ENCODE measurements at places on chromosomes 4 and X.

- DNase-seq, result no peak
Measured at GRCh38 chrX:68684291-68684918, 36.9 kb downstream of the STARD8 start.

DNA sequence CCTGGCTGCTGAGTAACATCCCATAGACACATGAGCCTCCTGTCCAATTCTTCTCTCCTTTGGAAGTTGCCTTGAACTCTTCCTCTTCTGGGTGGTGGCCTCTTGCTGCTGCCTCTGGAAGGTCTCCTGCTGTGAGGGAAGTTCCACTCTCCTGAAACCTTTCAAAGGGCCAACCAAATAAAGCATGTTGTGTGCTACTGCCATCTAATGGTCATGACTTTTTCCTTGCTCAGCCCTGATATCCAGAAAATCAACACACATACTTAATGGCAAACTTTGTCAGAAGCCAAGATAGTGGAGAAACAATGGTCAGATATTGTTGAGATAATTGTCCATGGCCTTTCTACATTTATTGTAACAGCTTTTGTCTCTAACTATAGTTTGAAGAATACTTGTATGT, 19.1 kb upstream of the ZXDA start:
- DNase-seq, result no peak

- no peak for DNase-seq
Measured at GRCh38 chr4:107711831-107712230, 8.2 kb downstream of the PAPSS1 start.

GRCh38 chr4:67762086-67762485, 7.9 kb upstream of the GNRHR start:
- no peak for DNase-seq

DNA sequence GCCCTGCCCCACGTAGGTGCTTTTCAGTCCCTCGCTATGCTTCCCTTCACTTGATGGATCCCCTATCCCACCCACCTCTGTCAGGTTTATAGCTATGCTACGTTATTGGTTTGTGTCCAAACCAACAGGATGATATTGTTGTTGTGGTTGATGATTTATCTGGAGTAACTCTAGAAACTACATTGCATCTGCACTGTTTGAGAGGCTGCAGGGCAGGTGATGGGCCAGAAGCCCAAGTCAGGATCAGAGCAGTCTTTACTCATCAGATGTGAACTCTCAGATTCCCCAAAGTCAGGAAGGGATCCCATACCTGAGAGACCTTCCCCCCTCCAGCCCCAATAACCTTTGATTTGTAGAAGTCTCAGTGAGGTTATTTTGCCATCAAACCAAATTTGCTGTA, 34.7 kb downstream of the ARX start:
- no peak for DNase-seq

GRCh38 chr4:180665994-180666824, 1577.0 kb upstream of the TENM3 start:
- no peak for DNase-seq

GRCh38 chr4:93529692-93530372, 298.7 kb upstream of the ATOH1 start:
- no peak for DNase-seq

DNA sequence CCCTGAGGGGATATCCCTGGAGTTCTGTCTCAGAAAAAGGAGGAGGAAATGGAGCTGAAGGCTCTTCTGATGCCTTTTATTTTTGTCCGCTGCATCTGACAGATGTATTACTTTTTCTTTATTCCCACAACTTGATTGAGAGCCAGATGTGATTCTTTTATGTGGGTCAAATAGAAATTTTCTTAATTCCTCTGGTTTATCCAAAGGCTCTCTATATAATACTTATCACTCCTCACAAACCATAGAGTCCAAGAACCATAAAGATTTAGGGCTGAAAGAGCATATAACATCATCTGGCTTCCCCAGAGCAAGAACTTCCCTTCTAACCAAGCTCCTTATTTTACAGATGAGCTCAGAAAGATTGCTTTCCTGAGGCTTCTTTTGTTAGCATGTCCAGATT, 756.7 kb upstream of the FAM241A start:
- no peak for DNase-seq

- no peak for DNase-seq
Measured at GRCh38 chrX:67351411-67351810, 192.4 kb upstream of the AR start.

DNA sequence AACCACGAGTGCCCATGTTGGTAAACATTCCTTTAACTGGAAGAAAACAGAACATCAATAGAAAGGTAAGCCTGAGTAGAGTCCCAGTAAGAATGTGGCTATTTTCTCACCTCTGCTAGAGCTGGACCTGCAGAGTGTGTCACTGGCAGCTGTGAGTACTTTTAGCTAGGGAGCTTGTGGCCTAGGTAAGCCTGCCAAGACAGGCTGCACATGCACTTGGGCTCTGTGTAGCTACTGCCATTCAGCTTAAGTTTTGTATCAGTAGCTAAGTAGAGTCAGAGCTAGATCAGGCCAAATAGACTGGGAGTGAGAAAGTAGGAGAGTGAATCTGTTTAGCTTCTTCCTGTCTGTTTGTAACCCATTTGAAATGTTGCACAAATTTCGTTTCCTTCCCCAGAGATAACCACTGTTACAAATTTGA, 35.3 kb downstream of the RBPJ start:
- DNase-seq, result no peak

- no peak for DNase-seq
Measured at GRCh38 chrX:155877288-155877687, 3.9 kb upstream of the VAMP7 start.

GRCh38 chrX:118257781-118258180, 88.1 kb upstream of the WDR44 start:
- no peak for DNase-seq

GRCh38 chr4:4216648-4217047, 10.1 kb downstream of the OTOP1 start:
- DNase-seq, result no peak

- no peak for DNase-seq
Measured at GRCh38 chr4:139950568-139950967, 203.4 kb downstream of the MAML3 start.

GRCh38 chr4:145083891-145084605, 13.9 kb downstream of the ANAPC10 start:
- no peak for DNase-seq

DNA sequence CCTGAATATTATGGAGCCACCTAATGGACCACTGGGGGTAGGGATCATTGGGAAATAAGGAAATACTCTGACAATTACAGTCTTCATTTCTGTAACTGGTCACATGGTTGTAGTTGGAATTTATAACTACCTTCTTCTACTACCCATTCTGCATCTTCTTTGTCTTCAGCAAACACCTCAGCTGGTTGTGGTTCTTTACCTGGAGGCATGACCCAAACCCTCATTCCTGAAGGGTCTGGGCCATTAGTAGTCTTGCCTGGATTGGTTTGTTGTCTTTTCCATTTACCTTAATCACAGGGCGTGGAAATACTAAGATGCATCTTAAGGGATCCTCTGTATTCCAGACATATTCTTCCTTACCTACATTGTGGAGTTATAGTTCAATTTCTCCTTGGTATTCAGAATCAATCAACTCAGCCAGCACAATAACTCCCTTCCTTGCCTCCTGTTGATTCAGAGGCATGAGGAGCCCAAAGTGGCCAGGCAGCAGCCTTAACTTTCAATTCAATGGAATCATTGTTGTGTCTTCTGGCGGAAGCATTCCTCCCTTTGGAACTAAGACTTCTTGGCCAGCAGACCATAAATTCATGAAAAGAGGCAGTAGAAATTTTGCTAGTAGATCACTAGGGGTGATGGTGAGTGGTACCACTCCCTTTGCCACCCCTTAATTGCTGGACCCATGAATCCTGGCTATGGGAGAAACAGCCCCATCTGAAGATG, 75.7 kb upstream of the RAP2C start:
- DNase-seq, result no peak

- DNase-seq, result no peak
Measured at GRCh38 chrX:45191820-45192409, 8.8 kb downstream of the DIPK2B start.

- no peak for DNase-seq
Measured at GRCh38 chrX:22078117-22078516, 46.0 kb downstream of the PHEX start.

- DNase-seq, result no peak
Measured at GRCh38 chr4:47143261-47143660, 111.9 kb downstream of the GABRB1 start.

DNA sequence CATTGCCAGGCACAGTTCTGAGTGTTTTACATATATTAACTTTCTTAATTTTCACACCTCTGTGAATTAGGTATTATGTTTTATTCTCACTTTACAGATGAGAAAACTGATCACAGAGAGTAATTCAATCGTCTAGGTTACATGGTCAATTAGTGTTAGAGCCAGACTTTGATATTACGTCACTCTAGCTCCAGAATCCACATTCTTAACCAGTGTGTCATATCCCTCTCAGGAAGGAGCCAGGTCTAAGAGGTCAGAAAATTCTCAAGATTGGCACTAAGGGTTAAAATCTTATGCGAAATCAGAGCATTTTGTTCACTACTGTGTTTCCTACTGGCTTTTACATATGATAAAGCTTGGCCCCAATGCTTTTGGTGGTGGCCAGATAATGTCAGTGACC, 7.4 kb downstream of the DMP1 start:
- DNase-seq, result no peak

DNA sequence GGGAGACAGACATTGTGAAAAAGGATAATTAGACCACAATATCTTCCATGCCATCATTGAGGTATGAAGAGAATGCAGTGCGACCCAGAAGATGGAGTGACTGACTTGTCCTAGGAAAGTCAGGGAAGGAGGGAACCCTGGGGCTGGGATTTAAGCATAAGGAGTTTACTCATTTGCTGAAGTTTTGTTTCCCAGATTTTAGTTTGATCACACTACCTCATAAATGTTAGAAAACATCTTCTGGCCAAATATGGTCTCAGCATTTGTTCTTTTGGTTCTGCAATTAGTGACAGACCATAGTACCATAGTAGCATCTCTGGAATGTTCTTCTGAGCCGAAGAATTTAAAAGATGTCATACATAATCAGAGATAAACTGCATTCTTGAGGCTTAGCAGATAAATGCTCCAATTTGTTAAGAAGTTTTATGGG, 96.5 kb upstream of the PGRMC2 start:
- DNase-seq, result no peak

DNA sequence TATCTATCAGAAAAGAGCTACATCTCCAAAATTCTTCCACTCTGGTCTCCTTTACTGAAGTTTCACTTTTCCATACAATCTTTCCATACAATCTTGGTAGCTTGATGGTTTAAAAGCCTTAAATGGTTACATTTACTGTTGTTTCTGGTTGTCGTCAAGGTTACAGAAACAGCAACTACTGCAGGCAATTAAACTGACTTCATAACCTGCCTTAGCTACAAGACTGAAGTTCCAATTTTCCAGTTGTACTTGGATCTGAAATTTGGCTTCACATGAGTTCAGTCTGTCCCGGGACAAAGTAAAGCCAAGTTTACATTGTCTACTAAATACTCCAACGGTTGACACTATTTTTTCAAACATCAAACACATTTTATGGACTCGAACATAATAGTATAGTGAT, 326.4 kb downstream of the ANKRD50 start:
- no peak for DNase-seq

GRCh38 chrX:129987871-129988270, 5.4 kb downstream of the BCORL1 start:
- no peak for DNase-seq

GRCh38 chr4:164056426-164057142, 562.1 kb downstream of the TMA16 start:
- no peak for DNase-seq

- no peak for DNase-seq
Measured at GRCh38 chrX:119790977-119791436, 423 bp downstream of the RPL39 start.

GRCh38 chr4:102675141-102675540, 85.6 kb downstream of the MANBA start:
- no peak for DNase-seq

- DNase-seq, result no peak
Measured at GRCh38 chrX:78540171-78540570, 119.0 kb downstream of the RTL3 start.

- DNase-seq, result no peak
Measured at GRCh38 chr4:6058531-6059374, 40.5 kb upstream of the C4orf50 start.

GRCh38 chr4:25158817-25159216, 1.4 kb downstream of the SEPSECS start:
- no peak for DNase-seq

- DNase-seq, result no peak
Measured at GRCh38 chrX:14913241-14913640, 40.0 kb downstream of the MOSPD2 start.

DNA sequence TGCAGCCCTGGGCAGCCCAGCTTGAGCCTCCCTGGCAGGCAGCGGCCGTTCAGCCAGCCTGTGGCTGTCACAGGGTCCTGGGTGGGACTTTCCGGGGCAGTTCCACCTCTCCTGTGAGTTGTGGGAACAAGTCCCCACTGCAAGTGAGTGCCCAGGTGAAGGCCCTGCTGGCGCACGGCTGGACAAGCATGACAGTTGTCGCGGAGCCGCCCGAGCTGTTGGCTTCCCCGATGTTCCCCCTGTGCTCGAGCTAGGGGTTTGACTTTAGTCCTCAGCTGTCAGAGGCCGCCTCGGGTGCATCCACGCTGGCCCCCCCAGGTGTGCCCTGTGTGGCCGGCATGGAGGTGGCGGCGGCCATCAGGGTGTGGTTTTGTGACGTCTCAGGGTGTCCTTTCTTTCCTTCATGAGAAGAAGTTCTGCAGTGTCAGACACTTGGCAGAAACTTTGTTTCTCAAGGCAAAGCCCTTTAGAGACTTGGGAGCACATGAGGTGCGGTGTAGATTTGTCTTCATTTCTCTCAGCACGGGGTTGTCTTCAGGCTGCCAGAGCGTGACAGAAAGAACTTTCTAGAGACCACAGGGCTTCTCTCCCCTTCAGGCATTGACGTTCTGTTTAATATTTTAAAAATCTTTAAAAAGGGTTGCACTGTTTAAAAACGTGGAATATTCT, 69.4 kb upstream of the HGFAC start:
- DNase-seq, result no peak

- DNase-seq, result no peak
Measured at GRCh38 chr4:8731364-8731763, 138.8 kb downstream of the CPZ start.

GRCh38 chr4:101304916-101305315, 42.4 kb downstream of the PPP3CA start:
- DNase-seq, result no peak

DNA sequence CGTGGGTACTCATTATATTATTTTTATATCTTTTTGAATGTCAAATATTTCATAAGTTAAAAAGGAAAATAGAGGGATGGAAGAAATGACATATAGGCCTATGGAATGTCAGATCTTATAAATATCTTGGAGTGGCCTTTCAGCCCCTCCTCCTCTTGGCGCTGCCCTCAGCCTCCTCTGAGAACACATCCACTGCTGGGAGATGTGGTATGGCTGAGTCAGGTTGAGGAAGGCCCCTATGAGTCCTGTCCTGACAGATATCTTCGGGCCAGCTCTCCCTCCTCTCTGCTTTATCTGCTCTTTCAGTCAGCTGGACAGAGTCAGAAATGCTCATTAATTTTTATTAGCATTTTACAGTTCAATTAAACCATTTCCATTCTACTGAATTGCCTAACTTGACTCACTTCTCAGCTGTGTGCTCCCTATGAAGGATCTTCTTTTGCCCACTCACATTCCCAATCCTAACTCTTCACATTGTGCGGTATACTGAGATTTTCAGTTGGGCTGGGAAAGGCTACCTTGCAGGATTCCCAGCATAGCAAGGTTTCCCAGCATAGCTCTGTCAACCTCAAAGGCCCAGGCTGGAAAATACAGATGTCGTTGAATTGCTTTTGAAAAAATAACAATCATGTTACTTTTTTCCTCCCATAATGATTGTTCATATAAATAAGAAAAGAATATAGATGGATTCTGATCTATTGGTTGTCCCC, 128.0 kb downstream of the ARHGEF9 start:
- no peak for DNase-seq

GRCh38 chr4:168511780-168512489, 15.1 kb downstream of the PALLD start:
- no peak for DNase-seq
